Breast epithelium (tissue), 4 donors: ENCODE measurements at places on chromosomes 6 and 20. TPM values are rescaled to one million over a fixed set of nuclear protein-coding genes. Genes with fewer than 3 reads are reported as not detected.

- DNase-seq, result no peak
- H3K4me3 ChIP-seq, result no peak overlapping the region
- no peak overlapping the region for H3K27ac ChIP-seq
- H3K36me3 ChIP-seq, result no peaks in the 10 kb centered on the region
- peaks cover 14% of the 10 kb centered on the region for H3K27me3 ChIP-seq
Measured at GRCh38 chr20:24458436-24458835, 11.0 kb upstream of the SYNDIG1 start.

GRCh38 chr6:145233955-145234354 lies 501.4 kb downstream of the EPM2A start:
- H3K27me3 ChIP-seq, result no peaks in the 10 kb centered on the region
- no peaks in the 10 kb centered on the region for H3K4me1 ChIP-seq
- H3K27ac ChIP-seq, result no peak overlapping the region
- no peak for DNase-seq

GRCh38 chr6:79694623-79695343 lies 63.7 kb downstream of the SH3BGRL2 start:
- H3K4me3 ChIP-seq, result no peak overlapping the region
- no peaks in the 10 kb centered on the region for H3K27me3 ChIP-seq

DNA sequence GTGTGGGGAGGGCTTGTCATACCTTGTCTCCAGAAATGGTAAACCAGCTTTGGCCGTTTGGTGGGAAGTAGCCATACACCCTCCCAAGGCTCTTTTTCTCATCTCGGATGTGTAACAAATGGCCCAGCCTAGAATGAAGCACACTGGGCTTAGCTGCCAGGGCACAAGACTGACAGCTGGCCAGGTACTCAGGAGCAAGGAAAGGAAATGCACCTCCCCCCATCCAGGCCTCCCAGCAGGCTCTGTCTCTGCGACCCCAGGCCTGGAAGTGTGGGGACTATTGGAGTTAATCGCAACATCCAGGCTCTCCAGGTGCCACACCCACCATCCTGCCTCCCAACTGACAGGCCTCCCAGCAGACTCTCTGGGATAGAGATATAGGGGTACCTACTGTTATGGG lies 43.0 kb downstream of the MRS2 start:
- no peaks in the 10 kb centered on the region for H3K27me3 ChIP-seq
- H3K36me3 ChIP-seq, result no peaks in the 10 kb centered on the region
- H3K27ac ChIP-seq, result no peak overlapping the region
- H3K4me3 ChIP-seq, result no peak overlapping the region

DNA sequence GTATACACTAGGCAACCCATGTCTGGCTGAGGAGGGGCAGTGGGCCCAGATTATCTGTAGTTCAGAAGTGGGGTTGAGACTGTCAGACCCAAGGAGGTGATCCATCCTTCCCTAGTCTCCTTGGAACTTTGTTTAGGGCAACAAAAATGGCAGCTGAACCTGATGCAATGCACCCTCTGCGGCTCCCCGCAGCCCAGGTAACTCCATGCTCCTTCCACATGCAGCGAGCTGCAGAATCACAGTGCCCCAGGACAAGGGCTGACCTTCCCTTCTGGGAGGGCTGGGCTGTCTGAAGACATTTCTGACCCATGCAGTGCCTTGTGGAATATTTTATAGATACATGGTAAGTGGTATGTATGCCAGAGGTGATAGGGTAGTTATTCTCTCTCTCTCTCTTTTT lies 29.4 kb downstream of the NR2E1 start:
- H3K27me3 ChIP-seq, result no peaks in the 10 kb centered on the region
- H3K27ac ChIP-seq, result no peak overlapping the region
- H3K4me3 ChIP-seq, result no peak overlapping the region
- DNase-seq, result no peak
- H3K36me3 ChIP-seq, result no peaks in the 10 kb centered on the region
- H3K4me1 ChIP-seq, result no peaks in the 10 kb centered on the region

DNA sequence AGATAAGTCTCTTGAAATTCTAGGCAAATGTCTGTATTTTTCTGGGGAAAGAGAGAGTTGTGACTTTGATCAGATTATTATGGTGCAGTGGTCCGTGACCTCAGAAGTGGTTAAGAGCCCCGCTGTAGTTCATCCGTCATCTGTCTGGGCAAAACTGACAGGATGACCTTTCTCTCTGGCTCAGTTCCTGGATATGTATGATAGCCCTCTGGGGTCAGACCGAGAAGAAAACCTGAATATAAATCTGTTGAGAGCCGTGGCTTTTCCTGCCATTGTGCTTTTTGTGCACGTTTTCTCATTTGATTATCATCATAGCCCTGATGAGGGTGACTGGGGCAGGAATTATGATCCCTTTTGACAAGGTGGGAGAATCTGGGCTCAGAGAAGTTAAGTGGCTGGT lies 26.5 kb downstream of the GHRH start:
- peaks cover 4% of the 10 kb centered on the region for H3K36me3 ChIP-seq
- no peaks in the 10 kb centered on the region for H3K4me1 ChIP-seq
- H3K27ac ChIP-seq, result no peak overlapping the region
- DNase-seq, result no peak

- H3K4me3 ChIP-seq, result no peak overlapping the region
- H3K27me3 ChIP-seq, result no peaks in the 10 kb centered on the region
- no peaks in the 10 kb centered on the region for H3K4me1 ChIP-seq
Measured at GRCh38 chr6:113330636-113330946, 526.6 kb upstream of the MARCKS start.

GRCh38 chr6:40395698-40396076 lies 191.5 kb downstream of the LRFN2 start:
- no peaks in the 10 kb centered on the region for H3K27me3 ChIP-seq
- no peak overlapping the region for H3K4me3 ChIP-seq
- H3K27ac ChIP-seq, result peak overlapping the region; percentile 59

DNA sequence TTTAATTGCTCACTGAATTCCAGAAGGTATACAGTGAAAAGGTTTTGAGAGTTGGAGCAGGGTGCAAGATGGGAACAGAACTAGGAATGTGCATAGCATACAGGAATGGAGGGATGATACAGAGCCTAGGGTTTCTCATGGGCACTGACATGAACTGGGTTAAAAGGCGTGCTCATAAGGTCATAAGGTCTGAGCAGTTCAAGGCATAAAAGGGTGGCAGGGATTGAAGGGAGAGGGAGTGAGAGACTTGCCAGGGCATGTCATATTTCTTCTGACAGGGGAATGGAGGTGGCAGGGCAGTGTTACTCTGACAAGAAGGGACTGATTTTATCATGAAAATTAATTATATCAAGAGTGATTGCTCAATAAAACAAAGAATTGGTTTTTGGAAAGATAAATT lies 4.7 kb downstream of the MLIP start:
- DNase-seq, result no peak
- H3K4me1 ChIP-seq, result no peaks in the 10 kb centered on the region
- H3K4me3 ChIP-seq, result no peak overlapping the region
- H3K27ac ChIP-seq, result no peak overlapping the region
- H3K36me3 ChIP-seq, result no peaks in the 10 kb centered on the region
- H3K27me3 ChIP-seq, result no peaks in the 10 kb centered on the region

DNA sequence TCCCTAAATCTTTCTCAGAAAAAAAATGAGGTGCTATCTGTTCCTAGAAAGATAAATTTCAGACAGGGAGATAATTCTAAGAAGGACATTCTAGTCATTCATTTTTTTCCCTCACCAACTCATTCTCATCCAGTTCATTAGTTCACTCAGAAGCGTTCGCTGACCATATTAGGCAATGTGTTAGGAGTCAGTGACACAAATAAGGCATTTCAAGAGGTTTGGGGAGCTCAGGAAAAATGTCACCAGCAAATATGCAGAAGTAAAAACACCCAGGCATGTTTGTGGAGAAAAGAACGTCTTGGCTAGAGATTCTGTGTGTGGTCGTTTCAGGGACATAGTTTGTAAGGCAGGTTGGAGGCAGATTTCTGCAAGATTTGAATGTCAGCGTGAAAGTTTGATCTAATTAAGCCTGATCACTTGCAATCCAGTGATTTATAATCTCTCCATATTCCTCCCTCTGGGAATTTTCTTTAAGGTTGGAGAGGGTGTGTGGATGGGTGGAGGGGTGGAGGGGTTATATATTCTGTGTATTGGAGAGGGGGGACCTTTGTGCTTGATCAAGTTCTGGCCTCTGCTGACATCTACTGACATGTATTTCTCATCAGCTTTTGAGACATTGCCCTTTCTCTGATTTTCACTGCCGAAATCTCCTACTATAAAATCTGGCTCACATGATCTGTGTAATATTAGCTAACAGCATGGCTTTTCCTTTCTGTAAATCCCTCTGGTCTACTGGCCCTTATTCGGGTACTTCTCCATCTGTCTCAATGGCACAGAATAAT lies 3.6 kb downstream of the MYCT1 start:
- no peaks in the 10 kb centered on the region for H3K27me3 ChIP-seq
- no peaks in the 10 kb centered on the region for H3K36me3 ChIP-seq
- H3K27ac ChIP-seq, result peak overlapping the region; percentile 21
- no peak for DNase-seq
- H3K4me1 ChIP-seq, result no peaks in the 10 kb centered on the region
- H3K4me3 ChIP-seq, result no peak overlapping the region

DNA sequence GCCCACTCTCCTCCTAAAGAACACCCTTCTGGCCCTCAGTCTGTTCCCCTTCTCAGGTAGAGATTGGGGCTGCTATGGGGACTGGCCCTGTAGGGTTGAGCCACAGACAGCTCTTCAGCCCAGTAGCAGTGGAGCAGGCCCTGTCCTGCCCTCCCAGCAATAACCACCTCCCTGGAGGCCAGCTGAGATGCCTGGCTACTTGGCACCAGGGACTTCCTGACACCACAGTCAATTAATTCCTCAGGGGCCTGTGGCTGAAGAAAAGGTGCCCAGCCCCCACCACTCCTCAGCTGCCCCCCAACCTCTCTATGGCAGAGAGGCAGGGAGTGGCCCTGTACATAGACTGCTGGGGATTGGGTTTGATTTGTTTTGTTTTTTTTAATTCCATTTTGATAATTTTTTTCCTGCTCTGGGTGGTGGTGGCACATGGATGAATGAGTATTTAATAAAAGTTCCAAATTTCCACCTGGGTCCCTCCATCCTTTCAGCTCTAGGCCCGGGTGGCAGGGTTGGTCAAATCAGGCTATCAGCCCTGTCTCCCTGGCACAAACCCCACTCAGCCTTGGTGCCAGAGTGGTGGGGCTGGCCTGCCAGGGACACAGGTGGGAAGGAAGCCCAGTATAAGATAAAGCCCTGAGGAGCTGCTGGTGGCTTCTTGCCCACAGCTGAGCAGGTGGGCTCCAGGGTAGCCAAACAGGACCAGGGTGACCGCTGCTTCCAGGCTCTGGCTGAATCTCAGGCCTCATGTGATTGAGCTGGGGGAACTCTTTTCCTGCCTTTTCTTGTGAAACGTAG lies 1.9 kb upstream of the DEF6 start:
- no peak overlapping the region for H3K27ac ChIP-seq
- H3K4me3 ChIP-seq, result no peak overlapping the region
- peaks cover 9% of the 10 kb centered on the region for H3K36me3 ChIP-seq
- DNase-seq, result no peak
- H3K4me1 ChIP-seq, result peaks cover 4% of the 10 kb centered on the region
- H3K27me3 ChIP-seq, result no peaks in the 10 kb centered on the region

DNA sequence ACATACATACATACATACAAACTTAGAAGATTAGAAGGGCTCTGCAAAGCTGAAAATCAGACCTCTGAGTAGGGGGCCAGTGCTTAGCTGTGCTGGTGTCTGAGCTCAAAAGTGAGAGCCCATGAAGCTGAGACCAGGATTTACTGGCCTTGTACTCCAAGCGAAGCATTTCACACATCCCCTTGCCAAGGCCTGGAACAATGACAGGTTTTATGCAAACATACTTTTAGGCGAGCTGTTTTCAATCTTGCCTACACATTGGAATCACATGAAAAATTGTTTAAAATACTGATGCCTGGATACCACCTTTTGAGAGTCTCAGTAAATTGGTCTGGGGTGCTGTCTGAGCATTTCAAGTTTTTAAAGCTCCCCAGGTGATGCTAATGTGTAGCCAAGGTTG lies 80.9 kb upstream of the SRSF6 start:
- H3K4me3 ChIP-seq, result no peak overlapping the region
- no peaks in the 10 kb centered on the region for H3K27me3 ChIP-seq
- no peaks in the 10 kb centered on the region for H3K4me1 ChIP-seq
- no peak for DNase-seq
- H3K36me3 ChIP-seq, result no peaks in the 10 kb centered on the region
- H3K27ac ChIP-seq, result no peak overlapping the region

GRCh38 chr6:33128318-33128717 lies 52.5 kb downstream of the HLA-DPB1 start:
- H3K27me3 ChIP-seq, result no peaks in the 10 kb centered on the region
- no peaks in the 10 kb centered on the region for H3K4me1 ChIP-seq
- no peaks in the 10 kb centered on the region for H3K36me3 ChIP-seq
- H3K4me3 ChIP-seq, result no peak overlapping the region
- no peak for DNase-seq

- H3K27ac ChIP-seq, result no peak overlapping the region
- no peaks in the 10 kb centered on the region for H3K4me1 ChIP-seq
- DNase-seq, result no peak
- H3K36me3 ChIP-seq, result no peaks in the 10 kb centered on the region
- no peak overlapping the region for H3K4me3 ChIP-seq
Measured at GRCh38 chr6:83464381-83465140, 33.7 kb upstream of the ME1 start.

GRCh38 chr6:118746145-118746824 lies 94.9 kb upstream of the CEP85L start:
- H3K27ac ChIP-seq, result no peak overlapping the region
- no peaks in the 10 kb centered on the region for H3K4me1 ChIP-seq
- H3K4me3 ChIP-seq, result no peak overlapping the region
- no peaks in the 10 kb centered on the region for H3K36me3 ChIP-seq

DNA sequence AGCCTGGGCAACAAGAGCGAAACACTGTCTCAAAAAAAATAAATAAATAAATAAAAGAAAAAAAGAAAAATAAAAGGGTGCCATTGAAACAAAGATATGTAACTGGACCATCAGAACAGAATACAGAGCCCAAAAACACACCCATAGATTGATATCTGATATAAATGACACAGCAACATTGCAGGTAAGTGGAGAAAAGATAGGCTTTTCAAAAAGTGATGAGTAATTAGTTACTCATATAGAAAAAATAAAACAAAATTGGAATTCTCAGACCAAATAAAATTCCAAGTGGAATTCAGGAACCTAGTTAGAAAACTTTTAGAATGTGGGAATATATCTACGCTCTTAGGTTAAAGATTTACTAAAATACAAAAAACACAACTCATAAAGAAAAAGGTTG lies 60.6 kb upstream of the CHD6 start:
- H3K36me3 ChIP-seq, result no peaks in the 10 kb centered on the region
- no peak overlapping the region for H3K4me3 ChIP-seq
- H3K4me1 ChIP-seq, result no peaks in the 10 kb centered on the region
- no peak for DNase-seq

NOTCH4 gene
- total RNA-seq, result 23.8 TPM

C6orf163 gene
- total RNA-seq, result 4.7 TPM

AP5S1 gene
- total RNA-seq, result 11.1 TPM

RIMS1 gene
- total RNA-seq, result 4.0 TPM

ADGRF4 gene
- total RNA-seq, result 0.15 TPM
